ENCODE measurements at places on chromosomes 12 and 14. TPM values are rescaled to one million over a fixed set of nuclear protein-coding genes. Genes with fewer than 3 reads are reported as not detected.

GRCh38 chr12:31369712-31370521 is 44.0 kb upstream of the SINHCAF start:
- no peak for DNase-seq

DNA sequence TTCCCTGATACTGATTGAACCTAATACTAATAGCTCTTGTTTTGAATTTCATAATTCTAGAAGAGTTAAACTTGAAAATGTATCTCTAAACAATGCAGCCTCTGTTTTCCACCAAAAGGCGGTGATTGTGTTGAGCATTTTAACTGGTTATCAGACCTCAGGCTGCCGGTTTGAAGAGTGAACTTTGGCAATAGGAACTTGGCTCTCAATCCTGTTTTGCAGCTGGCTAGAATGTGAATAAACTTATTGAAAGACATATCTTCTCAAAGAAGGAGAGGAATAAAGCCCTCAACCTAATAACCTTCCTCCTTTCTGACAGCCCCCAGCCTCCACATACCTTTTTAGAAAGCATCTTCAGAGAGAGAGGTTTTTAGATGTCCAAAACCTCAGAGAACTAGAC is 105.4 kb downstream of the SRGAP1 start:
- no peak for DNase-seq

- DNase-seq: no peak
These were observed 38.4 kb upstream of the TMEM132C start for GRCh38 chr12:128228581-128228980.

DNA sequence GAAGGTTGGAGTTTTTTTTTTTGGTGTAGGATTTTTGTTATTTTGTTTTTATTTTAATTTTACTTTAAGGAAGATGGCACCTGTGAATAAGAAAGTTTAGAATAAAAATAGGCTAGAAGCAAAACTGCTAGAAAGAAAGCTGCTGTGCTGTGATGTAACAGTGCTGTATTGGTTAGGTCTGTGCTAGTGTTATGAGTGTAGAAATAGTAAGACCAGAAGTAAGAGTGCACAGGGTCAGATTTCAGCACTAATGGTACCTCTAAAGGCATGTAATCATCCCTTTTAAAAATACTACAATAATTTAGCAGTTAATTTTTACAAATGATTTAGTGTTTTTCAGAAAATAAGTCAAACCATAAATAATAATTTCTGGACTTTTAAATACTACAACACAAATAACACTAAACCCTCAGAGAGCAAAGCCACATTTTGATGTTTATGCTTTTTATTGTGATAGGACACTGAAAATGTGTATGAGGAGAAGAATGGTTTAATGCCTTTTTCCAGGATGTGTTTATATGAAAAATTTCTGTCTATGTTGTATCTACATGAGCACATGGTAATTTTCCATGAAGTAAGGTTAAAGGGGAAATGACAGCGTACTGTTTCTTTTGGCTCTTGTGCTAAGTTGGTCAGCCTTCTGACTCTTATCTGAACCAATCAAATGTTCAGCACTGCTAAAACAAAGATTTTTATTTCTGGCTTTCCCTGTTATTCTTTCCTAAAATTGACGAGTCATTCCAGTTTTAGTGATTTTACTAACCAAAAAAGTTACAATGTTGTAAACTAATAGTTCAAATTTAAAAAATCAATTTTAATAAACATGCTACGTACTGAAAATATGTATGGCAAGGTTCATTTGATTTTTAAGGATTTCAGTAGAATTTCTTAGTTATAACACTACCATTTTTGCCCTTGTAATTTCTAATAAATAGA is 96.1 kb downstream of the PPHLN1 start:
- no peak for DNase-seq

DNA sequence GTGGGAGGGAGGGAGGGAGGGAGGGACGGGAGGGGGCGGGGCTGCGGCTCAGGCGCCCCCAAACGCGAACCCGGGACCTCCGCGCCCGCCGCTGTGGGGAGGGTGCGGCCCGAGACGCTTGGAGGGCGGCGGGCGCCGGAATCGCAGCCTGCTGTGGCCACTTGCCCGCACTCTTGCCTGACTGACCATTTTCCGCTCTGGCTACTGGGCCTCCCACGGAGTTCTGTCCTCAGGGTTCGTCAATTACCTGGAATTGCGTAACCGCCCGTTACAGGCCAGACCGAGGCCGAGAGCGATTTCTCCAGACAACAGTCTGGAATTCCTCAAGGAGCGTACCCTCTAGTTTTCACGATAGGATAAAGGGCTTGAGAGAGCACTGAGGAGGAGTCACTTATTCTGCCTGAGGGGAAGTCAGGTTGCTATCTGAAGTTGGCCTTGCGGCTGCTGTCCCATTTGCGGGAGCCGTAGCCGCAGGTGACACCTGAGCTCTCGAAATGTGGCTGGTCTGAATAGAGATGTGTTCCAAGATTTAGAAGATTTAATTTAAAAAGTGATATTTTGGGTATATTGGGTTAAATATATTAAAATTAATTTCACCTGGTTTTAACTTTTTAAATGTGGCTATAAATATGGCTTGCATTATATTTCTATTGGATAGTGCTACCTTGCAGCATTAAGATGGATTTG is 446 bp upstream of the ZNF641 start:
- DNase-seq: no peak

- no peak for DNase-seq
These were observed 25.6 kb upstream of the GPATCH2L start for GRCh38 chr14:76126076-76126475.

Gene BTG1
- 158 TPM for total RNA-seq

Gene RAD9B
- total RNA-seq: 1.9 TPM

- no peak for DNase-seq
These were observed 1.4 kb upstream of the CDCA4 start for GRCh38 chr14:105022276-105022670.

DNA sequence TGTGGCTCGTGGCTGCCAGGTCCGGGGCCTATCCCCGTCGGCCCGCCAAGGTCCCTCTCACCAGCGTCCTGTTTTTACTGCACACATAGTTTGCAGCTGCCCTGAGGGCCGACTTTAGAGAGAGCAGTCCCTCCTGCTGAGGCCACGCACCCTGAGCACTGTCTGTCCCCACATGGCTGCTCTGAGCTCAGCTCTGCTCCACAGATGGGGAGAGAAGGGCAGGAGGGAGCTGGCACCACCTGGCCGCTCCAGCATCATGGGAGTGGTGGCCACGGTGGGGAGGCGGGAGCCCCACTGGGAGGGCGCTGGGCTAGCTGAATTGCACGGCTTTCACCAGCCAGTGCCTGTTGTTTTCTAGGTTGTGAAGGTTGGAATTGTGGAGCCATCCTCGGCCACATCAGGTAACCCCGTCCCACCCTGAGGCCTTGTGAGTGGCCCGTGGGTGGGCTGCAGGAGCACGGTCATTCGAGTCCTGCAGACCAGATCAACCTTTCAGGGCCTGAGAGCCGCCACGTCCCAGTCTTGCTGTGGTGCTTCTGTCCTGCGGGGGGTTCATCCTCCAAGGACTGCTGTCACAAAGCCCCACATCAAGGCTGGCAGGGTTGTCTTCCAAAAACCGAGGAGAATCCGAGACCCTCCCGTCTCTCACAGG is 7.4 kb upstream of the TEX22 start:
- DNase-seq: no peak

- no peak for DNase-seq
These were observed 93.6 kb downstream of the HECTD4 start for GRCh38 chr12:112288638-112289037.

Gene DLK1
- not detected for total RNA-seq

Data from activated naive CD4-positive, alpha-beta T cell treated with anti-CD3 and anti-CD28 coated beads, Interleukin-2, amount 50 U/mL, for 72 hours (primary cell).